Activated CD4-positive, alpha-beta T cell treated with anti-CD3 and anti-CD28 coated beads, Interleukin-10, Interleukin-2, amounts not matched to agents 100 ng/mL and 50 ng/mL, durations not matched to agents 16 hours and 8 hours (primary cell): ENCODE measurements at places on chromosomes 1 and 21.

GRCh38 chr1:8137481-8138244 lies 111.6 kb upstream of the ERRFI1 start:
- no peak for DNase-seq

DNA sequence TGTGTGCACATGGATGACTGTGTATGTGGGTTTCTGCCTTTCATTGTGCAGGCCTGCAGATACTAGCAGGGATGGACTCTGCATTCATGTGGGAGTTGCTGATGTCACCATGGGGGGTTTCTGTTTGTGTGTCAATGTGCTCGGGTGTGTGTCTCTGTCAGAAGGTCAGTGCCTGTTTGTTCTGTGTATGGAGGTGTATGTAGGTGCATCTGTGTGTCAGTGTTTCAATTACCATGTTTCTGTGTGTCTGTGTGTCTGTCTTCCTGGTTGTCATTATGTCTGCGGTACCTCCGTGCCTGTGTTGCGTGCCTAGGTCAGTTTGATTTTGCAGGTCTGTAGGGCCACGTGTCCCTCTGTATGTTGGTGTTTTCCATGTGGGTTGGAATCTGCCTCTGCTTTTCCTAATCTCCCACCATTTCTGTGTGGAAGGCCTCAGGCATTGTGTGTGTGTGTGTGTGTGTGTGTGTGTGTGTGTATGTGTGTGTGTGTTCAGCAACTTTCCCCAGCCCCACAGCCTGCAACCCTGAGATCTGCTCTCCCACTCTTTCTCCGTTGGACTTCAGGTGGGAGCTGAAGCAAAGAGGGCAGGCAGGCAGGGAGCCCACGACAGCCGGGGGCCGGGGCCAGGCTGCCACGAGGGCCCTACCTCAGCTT lies 36.7 kb upstream of the WASF2 start:
- DNase-seq: peak; percentile 16

GRCh38 chr1:163774978-163775620 lies 453.3 kb downstream of the NUF2 start:
- no peak for DNase-seq

GRCh38 chr1:189960769-189961168 lies 516.9 kb downstream of the BRINP3 start:
- no peak for DNase-seq

DNA sequence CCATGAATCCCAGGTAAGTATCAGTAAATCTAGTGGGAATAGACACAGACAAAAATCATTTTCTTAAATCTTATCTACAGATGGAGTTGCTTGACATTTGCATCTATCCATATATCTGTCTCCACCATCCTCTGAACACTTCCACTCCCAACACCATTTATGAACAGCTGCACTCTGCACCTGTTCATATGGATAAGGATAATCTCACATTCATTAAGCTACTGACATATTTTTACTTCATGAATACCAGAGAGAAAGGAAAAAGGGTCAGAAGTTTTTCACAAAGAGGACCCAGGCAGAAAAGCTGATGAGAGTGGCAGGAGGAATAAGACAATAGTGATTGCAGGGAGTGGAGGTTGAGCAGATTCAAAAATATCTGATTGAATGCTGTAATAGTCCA lies 222.6 kb downstream of the DNAH14 start:
- no peak for DNase-seq

DNA sequence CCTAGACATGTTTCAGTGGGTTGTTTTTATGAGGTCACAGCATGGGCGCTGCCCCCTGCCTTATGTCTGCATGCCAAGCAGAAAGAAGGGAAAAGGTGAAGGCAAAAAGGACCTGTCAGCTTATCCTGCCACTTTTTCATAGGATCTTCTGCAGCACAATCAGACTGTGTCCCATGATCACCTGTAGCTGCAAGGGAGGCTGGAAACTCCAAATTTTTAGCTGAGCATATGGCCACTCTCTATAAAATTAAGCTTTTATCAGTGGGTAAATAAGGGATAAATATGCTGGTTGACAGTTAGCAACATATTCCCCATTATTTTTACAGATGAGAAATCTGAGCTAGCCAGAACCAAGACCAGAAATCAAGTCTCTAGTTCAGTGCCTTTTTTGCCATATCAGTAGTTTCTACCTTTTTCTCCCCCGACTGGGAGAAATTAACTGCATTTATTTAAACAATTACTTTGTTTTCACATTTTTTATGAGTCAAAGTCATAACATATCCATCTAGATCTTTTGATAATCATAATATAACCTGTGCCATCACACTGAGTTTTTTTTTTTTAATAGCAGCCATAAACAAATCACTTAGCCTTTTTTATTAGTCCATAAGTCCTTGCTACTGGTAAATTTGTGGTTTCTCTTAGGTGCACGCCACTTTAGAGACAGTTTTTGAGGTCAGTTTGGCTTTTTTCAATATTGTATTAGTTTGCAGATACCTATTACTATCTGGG lies 307.0 kb downstream of the NFIA start:
- DNase-seq: no peak

GRCh38 chr1:156489166-156489934 lies 11.2 kb downstream of the MEF2D start:
- peak; percentile 77 for DNase-seq

- no peak for DNase-seq
These were observed 575.7 kb downstream of the NPHP4 start for GRCh38 chr1:5416518-5416917.

GRCh38 chr1:157274698-157275534 lies 136.7 kb upstream of the ETV3 start:
- no peak for DNase-seq

GRCh38 chr1:165284454-165284853 lies 72.1 kb downstream of the LMX1A start:
- DNase-seq: no peak

GRCh38 chr1:100100202-100100601 lies 32.5 kb downstream of the SASS6 start:
- DNase-seq: no peak

DNA sequence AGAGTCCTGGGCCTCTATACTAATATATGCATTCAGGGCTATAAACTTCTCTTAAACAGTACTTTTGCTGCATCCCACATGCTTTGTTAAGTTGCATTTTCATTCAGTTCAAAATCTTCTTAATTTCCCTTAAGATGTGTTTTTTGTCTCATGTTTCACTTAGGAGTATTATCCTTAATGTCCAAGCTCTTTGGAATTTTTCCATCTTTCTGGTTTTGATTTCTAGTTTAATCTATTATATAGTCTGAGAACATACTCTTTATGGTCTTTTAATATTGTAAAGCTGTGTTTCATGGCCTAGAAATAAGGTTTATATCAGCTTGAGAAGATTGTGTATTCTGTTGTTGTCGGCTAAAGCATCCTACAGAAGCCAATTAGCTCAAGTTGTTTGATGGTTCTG lies 1041.8 kb downstream of the PLA2G4A start:
- no peak for DNase-seq

DNA sequence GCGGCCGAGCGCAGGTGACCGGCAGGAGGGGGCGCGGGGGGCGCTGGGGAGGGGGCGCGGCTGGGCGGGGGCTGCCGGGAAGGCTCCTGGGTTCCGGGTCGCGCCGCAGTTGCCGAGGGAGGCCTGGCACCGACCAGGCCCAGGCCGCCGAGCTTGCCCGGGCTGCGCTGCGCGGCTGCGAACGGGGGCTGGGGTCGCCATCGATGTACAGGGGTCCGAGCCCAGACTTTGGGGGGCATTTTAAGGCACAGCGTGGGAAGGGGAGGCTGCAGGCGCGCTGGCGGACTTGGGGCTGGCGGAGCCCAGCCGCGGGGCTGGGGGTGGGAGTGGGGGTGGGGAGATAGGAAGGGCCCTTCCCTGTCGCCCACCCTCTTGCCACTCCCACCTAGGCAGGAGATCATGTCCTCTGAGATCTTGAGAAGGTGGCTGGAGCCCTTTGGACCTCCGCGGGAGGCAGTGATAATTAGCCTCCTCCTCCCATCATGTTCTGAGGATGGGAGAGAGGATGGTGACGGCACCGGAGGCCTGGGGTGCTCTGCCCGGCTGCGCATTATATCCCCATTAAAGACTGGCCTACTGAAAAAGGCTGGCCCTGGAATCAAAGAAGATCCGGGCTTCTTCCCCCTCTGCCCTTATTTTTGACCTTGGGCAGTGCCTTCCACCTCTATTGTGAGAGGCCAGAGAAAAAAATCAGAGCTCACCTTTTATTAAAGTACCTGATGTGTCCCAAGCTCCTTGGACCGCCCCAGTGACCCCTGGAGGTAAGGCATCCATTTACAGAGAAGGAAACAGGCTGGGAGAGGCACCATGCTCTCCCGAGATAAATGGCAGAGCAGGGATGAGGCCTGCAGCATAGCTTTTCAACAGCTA lies 497 bp downstream of the FBXO44 start:
- no peak for DNase-seq

GRCh38 chr1:25146451-25146855 lies 85.8 kb downstream of the SYF2 start:
- no peak for DNase-seq
